ENCODE measurements at places on chromosomes 11 and 22. TPM values are rescaled to one million over a fixed set of nuclear protein-coding genes. Genes with fewer than 3 reads are reported as not detected.
A peak's percentile ranks its signal among the peaks of the same experiment; 100 is the strongest.

DNA sequence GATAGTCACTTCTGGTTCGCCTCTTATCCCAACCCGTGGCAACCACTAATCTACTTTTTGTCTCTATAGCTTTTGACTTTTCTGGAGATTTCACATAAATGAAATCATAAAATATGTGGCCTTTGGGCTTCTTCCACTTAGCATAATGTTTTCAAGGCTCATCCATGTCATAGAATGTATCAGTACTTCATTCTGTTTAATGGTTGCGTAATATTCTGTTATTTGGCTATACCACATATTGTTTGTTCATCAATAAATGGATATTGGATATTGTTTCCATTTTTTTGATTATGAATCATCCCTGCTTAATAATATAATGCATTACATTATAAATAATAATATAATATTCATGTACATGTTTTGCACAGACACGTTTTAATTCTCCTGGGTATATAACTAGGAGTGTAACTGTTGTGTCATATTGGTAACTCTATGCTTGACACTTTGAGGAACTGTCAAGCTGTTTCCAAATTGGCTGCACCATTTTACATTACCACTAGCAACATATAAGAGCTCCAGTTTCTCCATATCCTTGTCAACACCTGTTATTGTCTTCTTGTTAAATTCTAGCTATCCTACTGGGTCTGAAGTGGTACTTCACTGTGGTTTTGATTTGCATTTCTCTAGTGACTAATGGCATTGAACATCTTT, 181.5 kb downstream of the CADM1 start:
- DNase-seq, result no peak

GRCh38 chr11:78741741-78742140, 167.1 kb upstream of the NARS2 start:
- DNase-seq, result no peak

- DNase-seq, result no peak
Observed at GRCh38 chr22:33012833-33013450, 45.2 kb downstream of the SYN3 start.

DNA sequence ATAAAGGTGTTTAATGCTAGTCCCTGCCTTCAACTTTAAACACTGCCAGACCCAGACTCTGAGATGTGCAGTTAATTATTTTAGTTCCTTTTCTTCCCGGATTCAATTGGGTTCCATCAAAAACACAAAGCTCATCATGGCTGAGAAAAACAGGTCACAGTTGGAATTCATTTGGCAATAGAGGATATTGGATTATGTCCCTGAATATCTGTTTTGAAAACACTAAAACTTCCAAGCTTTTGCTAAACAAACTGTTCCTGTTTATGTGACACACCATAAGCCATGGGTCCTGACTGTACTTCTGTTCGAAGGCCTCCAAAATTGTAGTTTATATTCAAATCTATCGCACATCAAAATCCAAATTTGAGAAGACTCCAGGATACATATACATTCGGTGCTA, 150.7 kb downstream of the TRPC6 start:
- DNase-seq, result no peak

DNA sequence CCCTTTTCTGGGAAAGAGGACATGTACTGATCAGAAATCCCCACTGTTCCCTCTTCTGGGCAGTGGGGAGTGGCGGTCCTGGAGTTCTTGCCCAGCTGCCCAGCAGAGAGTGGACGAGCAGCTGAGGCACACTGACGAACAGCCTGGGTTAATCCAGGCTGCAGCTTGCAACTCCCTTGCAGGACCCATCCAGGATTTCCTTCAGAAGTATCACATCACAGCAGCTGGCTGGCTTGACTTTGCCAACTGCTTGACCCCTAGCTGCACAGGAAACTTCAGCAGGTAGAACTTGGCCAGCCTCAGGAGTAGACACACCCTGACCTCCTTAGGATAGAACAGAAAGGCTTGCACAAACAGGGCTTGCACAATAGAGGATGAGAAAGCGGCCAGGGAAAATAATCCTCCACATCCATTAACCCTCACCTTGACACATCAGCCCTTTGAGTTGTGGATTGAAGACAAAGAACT, 27.9 kb upstream of the FZD4 start:
- DNase-seq, result no peak

DNA sequence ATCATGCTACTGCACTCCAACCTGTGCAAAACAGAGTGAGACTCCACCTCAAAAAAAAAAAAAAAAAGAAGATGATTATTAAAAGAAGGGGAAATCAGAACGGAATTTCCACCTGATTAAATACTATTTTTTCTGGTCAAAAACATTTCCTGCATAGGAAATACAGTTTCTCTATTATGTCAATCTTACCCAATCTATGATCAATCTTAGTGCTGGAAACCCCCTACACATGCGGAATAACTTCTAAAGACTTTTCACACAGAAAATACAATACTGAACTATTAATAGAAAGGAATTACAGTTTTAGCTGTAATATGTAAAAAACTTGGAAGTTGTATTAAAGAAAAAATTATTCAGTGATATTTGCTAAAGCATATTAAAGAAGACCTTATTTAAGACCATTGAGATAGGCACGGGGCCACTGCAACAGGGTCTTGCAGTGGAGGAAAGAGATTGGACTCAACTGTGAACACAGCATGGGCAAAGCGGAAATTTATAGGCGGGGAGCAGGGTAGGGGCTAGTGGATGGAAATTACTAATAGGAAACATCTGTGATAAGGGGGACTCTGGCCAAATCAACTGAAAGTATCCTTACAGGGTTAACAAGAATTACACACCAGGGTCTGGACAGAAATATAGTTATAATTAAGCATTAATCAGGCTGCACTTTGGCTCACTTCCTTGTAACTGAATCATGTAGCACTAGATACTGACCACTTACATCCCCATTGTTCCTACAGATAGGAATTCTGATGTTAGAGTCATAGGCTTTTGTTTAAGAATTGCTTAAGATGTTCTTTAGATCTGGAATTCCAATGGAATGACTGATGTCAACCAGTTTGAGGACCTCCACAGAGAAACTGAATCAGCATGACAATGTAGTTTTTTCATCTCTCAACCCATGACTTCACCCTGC, 411.5 kb upstream of the DDI1 start:
- no peak for DNase-seq

- DNase-seq, result peak; percentile 43
Observed at GRCh38 chr11:22192289-22192641, 620 bp upstream of the ANO5 start.

GRCh38 chr11:19079643-19080440, 19.3 kb upstream of the MRGPRX2 start:
- no peak for DNase-seq

GRCh38 chr11:128419012-128419767, 168.2 kb downstream of the ETS1 start:
- DNase-seq, result no peak

- no peak for DNase-seq
Observed at GRCh38 chr11:954392-955153, 28.9 kb downstream of the AP2A2 start.

- DNase-seq, result no peak
Observed at GRCh38 chr22:49499433-49500075, 328.1 kb downstream of the BRD1 start.

DNA sequence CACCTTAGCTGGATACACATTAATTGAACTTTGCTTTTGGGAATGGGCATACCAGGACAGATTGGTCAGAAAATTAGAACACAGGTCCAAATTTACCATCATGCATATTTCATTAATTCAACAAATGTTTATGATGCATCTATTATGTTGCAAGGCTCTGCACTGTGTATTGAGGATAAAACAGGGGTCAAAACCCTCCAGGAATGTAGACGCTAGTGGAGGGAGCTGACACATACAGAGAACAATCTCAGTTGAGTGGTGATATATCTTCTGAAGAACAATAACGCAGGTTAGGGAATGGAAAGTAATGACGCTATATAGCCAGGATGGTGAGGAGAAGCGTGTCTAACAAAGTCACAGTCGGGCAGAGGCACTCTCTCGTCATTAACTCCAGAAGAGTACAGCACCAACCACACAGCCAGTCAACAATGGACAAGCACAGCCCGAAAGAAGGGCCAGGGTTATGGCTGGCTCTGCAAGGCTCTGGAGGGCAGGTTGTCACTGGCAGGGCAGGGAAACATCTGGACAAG, 3.8 kb downstream of the FLI1 start:
- no peak for DNase-seq

- DNase-seq, result no peak
Observed at GRCh38 chr11:99349151-99349673, 328.5 kb downstream of the CNTN5 start.

GRCh38 chr11:1326435-1327063, 17.1 kb upstream of the TOLLIP start:
- DNase-seq, result no peak

GRCh38 chr22:32079130-32080089, 36.3 kb downstream of the SLC5A1 start:
- DNase-seq, result peak; percentile 21

DNA sequence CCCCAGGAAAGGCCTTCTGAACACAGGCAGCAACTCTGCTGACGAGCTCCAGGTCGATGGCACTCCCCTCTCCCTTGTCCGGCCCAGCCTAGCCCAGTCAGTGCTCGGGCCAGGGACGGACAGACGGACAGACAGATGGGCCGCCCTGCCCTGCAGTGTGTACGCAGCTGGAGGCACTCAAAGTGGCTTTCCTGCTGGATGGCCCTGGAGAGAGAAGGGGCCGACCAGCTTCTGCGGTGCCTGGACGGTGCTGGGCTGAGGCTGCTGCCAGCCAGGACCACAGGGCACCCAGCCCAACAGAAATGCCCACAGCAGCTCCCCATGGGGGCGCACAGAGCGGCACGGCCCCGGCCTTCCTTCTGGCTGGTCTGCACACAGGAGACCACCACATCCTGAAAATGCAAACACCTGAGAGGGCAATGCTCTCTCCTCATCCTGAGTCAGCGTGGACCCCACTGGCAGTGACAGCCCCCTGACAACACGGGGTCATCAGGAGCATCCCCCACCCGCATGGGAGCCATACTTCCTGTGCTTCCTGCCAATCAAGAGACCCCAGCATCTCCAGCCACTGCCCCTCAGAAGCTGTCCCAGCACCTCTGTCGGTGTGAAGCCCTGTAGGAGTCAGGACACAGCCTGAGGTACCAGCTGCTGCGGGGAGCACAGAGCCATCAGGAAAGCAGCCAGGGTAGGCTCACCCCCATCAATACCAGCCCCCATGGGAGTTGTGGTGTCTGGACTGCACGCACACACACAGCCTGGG, 692 bp upstream of the MOB2 start:
- no peak for DNase-seq

GRCh38 chr11:65606876-65607613, 7.0 kb downstream of the MAP3K11 start:
- DNase-seq, result peak; percentile 91

Gene MYO7A
- 6.0 TPM for total RNA-seq

Gene ANO9
- 117 TPM for total RNA-seq

Gene DRD4
- not detected for total RNA-seq

Gene OR52E8
- not detected for total RNA-seq

Gene EPS8L2
- total RNA-seq, result 352 TPM

Gene TRIM51
- not detected for total RNA-seq
